Liver (tissue), 10 donors: ENCODE measurements at places on chromosomes 6 and 20. TPM values are rescaled to one million over a fixed set of nuclear protein-coding genes. Genes with fewer than 3 reads are reported as not detected.

Gene COL21A1
- total RNA-seq, result 1.3 TPM

Gene PROKR2
- not detected for total RNA-seq

GRCh38 chr6:121810158-121811032 lies 374.9 kb downstream of the GJA1 start:
- no peak for DNase-seq
- no peak overlapping the region for H3K27ac ChIP-seq
- no peaks in the 10 kb centered on the region for H3K4me1 ChIP-seq
- no peaks in the 10 kb centered on the region for H3K36me3 ChIP-seq
- no peak overlapping the region for H3K4me3 ChIP-seq
- H3K27me3 ChIP-seq, result peaks cover 4% of the 10 kb centered on the region

Gene KHDC1L
- not detected for total RNA-seq

GRCh38 chr20:62905536-62906117 lies 20.7 kb downstream of the DIDO1 start:
- no peak overlapping the region for H3K4me3 ChIP-seq
- H3K27me3 ChIP-seq, result no peaks in the 10 kb centered on the region
- H3K4me1 ChIP-seq, result peaks cover 15% of the 10 kb centered on the region
- DNase-seq, result no peak
- H3K36me3 ChIP-seq, result peaks cover 73% of the 10 kb centered on the region

- H3K27me3 ChIP-seq, result no peaks in the 10 kb centered on the region
- no peak for DNase-seq
- H3K36me3 ChIP-seq, result peaks cover 9% of the 10 kb centered on the region
- peak overlapping the region; percentile 43 for H3K4me3 ChIP-seq
- peak overlapping the region; percentile 82 for H3K27ac ChIP-seq
Observed at GRCh38 chr20:59004763-59005522, 2.1 kb downstream of the CTSZ start.

- H3K4me3 ChIP-seq, result no peak overlapping the region
- H3K36me3 ChIP-seq, result no peaks in the 10 kb centered on the region
- no peak for DNase-seq
Observed at GRCh38 chr20:10398834-10399369, 35.1 kb downstream of the MKKS start.

GRCh38 chr6:144063744-144064401 lies 31.5 kb downstream of the SF3B5 start:
- H3K36me3 ChIP-seq, result no peaks in the 10 kb centered on the region
- peaks cover 10% of the 10 kb centered on the region for H3K4me1 ChIP-seq
- no peaks in the 10 kb centered on the region for H3K27me3 ChIP-seq
- peak; percentile 86 for DNase-seq
- peak overlapping the region; percentile 62 for H3K4me3 ChIP-seq

DNA sequence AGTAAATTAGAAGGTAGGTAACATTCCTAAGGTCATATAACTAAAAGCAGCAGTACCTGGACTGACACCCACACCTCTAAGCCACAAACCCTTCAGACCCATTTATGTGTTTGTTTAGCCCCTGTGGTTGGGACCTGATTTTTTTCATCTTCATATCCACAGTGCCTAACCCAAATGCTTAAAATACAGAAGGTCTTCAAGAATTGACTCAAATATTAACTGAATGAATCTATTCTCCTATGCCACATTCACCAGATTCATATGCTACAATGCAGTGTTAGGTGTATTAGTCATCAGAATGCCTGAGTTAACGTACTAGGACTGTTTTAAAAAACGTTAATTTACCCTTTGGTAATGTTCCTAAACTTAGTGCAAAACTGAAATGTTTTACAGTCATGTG lies 124.8 kb downstream of the AHI1 start:
- no peak overlapping the region for H3K27ac ChIP-seq
- no peaks in the 10 kb centered on the region for H3K4me1 ChIP-seq
- no peaks in the 10 kb centered on the region for H3K36me3 ChIP-seq
- no peaks in the 10 kb centered on the region for H3K27me3 ChIP-seq
- no peak overlapping the region for H3K4me3 ChIP-seq
